ENCODE measurements at places on chromosomes 16 and 17.

- no peak for DNase-seq
Measured at GRCh38 chr16:25013751-25014499, 1.2 kb downstream of the ARHGAP17 start.

DNA sequence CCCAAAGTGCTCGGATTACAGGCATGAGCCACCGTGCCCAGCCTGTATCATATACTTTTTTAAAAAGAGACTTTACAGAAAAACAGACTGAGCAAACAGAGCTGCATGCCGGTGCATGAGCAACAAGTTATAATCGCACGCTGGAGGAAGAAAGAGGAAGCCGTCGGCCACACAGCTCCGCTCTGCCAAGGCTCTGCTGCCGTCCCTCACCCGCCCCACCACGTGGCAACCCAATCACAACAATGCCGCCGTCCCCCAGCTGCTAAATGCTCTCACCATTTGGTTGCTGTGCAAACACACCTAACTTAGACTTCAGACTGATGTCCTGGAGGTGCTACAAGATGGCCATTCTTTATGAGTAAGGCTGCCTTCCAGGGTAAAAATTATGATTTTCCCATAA, 83.5 kb downstream of the ADCY9 start:
- DNase-seq, result no peak

GRCh38 chr17:82039695-82040299, 2.3 kb upstream of the DCXR start:
- no peak for DNase-seq

- no peak for DNase-seq
Measured at GRCh38 chr17:62162898-62163297, 97.8 kb upstream of the MED13 start.

DNA sequence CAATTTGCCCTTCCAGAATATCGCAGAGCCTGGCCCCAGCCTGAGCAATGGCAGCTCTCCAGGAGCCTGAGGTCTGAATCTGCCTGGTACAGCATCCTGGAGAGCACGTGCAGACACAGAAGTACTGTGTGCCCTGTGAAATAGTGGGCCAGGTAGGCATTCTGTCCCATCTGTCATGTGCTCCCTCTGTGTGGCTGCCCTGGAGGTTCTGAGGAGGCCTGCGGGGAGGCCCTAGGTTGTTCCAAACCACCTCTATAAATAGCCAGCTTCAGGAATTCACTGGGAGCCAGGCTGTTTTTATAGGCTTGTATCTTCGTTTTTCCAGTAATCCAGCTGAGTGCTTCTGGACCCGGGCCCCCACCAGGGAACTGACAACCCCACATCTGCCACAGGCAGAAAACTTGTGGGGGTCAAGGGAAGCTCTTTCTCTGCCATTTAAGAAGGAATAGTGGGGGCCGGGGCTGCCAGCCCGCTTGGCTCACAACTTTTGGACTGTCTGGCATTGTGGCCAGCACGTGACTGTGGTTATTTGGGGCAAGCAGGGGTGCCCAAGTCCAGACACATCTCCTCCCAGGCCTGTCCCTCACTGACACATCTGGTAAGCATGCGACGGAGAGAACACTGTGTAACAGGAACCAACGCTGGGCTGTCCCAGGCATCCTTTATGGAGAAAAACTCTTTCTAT, 356.3 kb upstream of the TNRC6C start:
- no peak for DNase-seq

DNA sequence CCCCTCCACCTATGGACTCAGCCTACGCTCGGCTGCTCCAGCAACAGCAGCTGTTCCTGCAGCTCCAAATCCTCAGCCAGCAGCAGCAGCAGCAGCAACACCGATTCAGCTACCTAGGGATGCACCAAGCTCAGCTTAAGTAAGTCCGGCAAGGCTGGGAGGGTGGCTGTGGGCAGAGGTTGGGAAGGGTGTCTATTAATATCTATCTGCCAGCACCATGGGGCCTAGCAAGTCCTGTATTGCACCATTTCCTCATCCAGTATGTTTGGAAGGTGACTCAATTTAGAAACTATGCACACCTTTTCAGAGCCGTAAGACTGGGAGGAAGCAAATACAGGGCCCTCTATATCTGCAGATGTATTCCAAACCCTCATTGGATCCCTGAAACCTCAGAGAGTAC, 45.0 kb upstream of the ARHGAP44 start:
- no peak for DNase-seq

DNA sequence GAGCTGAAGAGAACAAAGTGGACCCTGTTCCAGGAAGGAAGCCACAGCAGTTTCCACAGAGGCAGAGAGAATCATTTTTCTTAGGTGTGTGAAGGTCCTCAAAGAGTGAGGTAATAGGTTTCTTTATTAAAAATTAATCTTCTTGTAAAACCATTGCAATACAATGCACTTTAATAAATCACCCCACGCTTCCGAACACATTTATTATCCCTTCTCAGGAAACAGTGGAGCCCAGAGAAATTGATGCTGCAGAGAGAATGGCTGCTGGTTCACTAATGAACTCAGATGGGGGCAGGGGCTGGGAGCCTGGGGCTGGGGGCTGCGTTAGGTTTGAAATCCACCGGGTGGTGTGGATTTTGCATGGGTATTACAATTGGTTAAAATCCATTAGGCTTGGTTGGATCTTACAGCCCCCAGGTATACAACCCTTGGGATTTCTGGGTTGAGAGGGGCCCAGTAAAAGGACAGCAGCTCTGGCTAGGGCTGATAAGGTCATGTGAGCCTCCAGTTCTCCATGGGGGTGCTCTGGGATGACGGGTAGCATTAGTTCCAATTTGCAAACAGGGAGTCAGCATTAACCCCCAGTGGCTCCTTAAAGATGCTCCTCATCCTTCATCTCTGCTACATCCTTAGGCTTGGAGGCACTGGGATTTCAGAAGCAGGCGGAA, 718.1 kb upstream of the EEF2KMT start:
- no peak for DNase-seq

DNA sequence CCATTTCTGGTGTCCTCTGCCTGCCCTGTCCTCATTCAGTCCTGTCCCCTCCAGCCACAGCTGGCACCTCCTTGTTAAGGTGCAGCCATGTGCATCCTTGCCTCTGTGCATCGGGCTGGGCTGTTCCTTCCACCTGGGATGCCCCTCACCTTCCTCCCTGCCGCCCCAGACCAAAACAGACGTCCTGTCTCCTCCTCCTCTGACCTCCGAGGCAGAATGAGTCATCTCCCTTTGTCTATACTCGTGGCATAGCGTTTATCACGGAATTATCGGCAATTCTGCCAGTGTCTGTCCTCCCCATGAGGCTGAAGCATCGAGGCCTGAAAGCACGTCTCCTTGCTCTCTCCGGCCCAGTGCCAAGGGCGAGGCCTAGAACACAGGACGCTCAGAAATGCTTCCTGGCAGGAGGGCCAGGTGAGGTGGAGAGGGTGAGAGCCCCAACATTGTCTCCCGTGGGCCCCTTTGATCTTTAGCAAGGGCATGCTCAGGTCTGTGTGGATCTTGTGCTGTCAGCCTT, 4.6 kb downstream of the RAI1 start:
- DNase-seq, result no peak

DNA sequence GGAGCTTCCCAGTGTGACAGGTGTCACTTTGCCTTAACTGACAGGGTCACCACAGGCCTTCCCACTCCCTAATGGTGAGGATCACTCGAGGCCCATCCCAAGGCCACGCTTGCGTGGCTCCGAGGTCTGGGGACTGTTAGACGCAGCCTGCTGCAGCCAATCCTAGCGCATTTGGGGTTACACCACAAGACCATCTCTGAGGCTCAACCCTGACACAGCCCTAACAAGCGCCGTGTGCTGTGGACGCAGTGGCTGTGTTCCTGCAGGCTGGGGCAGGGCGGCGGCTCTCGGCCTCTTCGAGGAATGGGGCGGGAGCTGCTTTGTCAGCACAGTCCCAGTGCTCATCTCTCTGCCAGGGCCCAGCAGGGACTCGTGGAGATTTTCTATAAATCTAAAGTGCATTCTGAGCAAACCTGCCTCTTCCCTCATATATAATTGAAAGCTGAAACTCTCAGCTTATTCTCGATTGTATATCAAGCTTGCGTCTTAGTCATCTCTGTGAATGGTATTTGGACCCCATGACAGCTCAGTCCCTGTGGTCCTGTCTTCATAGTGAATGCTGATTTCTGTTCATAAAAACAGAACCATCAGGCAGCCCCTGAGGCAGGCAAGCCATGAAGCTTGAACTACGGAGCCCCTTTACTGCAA, 65.8 kb upstream of the CHMP6 start:
- no peak for DNase-seq

Measured in stimulated activated CD8-positive, alpha-beta memory T cell treated with anti-CD3 and anti-CD28 coated beads, Interleukin-4, amount 100 ng/mL, for 4 hours (primary cell).